Activated T-cell treated with anti-CD3 and anti-CD28 coated beads, Interleukin-2, amount 50 U/mL, for 24 hours (primary cell): ENCODE measurements at places on chromosomes 7 and 10.

GRCh38 chr7:44072364-44073231 is 7.2 kb upstream of the PGAM2 start:
- DNase-seq = peak; percentile 50

GRCh38 chr7:10468908-10469307 is 504.8 kb upstream of the PHF14 start:
- no peak for DNase-seq

GRCh38 chr7:153859239-153859638 is 193.0 kb upstream of the DPP6 start:
- no peak for DNase-seq

DNA sequence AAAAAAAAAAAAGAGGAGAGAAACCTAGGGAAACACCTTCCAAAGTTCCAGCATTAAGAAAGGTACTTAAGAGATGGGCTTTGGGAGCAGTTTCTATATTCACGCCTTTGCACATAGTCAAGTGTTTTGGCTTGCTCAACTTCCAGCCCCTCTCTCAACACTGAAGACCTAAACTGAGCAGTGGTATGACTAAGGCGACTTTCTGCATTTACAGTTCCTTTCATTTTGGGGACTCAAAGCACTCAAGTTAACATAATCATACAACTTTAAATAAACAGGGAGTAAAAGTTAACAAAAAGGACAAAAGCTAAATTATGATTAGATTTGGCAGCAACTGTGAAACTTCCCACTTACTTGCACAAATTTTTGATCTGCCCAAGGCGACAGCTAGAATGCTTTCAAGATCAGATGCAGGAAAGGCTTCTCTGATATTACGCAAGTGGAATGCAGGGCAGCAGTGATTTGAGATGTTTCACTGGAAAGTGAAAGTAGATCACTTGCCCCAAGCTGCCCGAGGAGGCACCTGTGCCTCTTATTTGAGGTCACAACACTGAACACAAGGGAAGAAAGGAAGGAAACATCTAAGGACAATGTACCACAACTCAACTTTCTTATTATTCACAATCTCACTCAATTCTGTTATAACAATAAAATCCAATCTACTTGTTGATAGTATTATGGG is 199.5 kb downstream of the SKAP2 start:
- DNase-seq = no peak

DNA sequence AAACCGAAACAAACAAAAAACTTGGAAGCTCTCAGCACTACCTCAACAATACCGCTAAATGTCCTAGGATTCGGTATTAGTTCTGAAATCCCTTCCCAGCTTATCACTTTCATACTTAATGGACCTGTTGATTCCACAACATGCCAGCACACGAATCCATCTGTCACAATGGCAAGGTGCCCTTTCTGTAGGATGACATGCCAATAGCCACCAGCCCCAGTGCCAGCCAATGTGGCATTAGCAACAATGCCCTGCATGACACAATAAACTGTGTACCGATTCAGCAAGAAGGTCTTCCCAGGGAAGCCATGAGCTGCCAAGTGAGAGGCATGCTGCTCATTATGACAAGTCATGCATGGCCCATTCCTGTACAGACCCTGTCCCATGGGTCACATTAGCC is 35.6 kb upstream of the CHCHD3 start:
- no peak for DNase-seq

GRCh38 chr10:126391192-126391885 is 3.1 kb upstream of the ADAM12 start:
- no peak for DNase-seq

- no peak for DNase-seq
Measured at GRCh38 chr10:11104772-11105675, 87.4 kb downstream of the CELF2 start.

DNA sequence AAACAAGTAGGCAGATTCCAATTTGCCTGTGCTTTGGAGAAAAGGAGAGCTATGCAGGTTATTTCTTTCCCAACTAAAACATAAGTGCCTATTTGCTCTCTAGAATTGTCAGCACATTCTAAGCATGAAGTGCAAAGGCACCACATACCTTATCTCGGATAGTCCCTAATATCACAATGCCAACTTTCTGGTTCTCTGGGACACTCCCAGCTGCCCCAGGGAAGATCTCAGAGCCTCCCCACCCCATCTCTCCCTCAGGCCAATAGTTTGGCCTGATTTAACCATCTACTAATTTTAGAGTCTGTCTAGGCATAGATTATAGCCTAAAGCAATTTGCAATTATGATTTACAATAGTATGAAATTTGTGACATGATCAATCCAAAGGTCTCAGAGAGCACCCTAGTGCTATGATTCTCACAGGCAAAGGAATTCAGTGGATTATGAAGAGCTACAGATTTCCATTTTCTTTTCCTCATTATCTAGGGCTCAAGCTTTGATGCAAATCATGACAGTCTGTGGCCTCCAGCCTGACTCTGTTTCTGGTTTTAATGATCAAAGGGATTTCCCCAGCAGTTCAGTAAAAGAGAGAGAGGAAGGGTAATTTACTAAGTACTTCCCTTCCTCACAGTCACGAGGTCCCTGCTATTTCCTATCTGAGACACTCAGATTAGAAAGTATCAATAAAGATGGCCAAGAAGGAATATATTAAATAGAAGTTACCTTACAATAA is 29.0 kb upstream of the IL6 start:
- DNase-seq = no peak

DNA sequence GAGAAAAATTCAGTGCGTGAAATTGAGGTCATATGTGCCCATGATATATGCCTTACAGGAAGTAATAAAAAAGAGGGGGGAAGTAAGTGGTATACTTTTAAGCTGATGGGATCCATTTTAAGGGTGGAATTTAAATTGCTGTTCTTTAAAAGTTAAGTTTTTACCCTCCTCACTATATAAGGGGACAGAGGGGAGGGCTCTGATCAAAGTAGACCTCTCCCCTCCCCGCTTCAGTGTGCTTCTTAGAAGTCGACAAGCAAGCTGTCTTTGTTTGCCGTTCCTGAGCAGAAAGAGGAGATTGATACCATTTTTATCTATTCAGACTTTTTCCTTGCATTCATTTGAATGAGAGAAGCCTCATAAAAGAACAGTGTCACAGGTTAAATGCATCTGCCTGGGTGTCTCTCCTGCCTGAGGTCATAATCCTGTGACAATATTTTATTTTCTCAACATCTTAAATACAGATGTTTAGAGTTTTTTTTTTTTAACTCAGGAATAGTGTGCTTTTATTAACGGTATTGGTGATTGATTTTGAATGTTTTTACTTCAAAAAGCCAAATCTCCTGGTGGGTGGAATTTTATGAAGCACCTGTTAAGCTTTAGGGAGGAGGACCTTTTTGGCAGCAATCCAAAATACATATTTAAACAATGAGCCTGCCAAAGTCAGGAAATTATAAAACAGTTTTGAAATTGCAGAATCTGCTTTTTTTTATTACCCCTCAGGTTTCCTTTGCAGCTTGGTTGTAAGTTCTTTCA is 141.7 kb downstream of the KAT6B start:
- no peak for DNase-seq

DNA sequence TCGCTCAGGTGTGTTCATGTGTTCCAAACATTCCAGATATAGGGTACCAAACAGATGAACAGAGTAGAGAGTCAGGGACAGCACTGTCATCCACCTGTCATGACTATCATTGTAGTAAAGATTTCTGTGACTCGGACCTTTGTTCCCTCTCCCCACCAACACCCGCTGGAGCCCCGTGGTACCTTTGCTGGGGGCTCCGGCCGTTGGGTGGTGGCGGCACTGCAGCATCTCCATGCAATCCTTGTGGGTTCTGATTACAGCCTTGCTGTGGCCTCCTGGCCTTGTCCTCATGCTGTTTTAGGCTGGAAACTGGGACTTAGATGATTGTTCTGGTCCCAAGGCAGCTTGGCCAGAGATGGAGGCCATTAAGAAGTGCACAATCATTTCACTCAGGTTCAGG is 247.3 kb downstream of the SKAP2 start:
- no peak for DNase-seq

DNA sequence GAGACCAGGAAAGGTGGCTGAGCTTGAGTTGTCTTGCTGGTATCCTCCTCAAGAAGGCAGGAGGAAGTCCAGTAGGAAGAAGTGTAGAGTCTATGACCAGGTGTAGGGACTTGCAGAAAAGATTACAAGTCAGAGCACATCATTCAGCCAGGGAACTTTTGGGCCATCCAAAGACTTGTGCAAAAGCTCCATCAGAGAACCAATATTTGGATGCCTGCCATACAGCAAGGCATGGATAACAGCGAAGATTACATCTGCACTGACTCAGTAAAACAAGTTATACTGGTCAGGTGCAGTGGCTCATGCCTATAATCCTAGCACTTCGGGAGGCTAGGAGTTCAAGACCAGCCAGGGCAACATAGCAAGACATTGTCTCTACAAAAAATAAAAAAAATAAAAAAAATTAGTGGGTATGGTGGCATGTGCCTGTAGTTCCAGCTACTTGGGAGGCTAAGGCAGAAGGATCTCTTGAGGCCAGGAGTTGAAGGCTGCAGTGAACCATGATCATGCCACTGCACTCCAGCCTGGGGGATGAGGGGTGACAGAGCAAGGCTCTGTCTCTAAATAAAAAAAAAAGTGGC is 13.2 kb upstream of the NMT2 start:
- no peak for DNase-seq

GRCh38 chr10:130787243-130787642 is 524.3 kb downstream of the TCERG1L start:
- DNase-seq = no peak

- no peak for DNase-seq
Measured at GRCh38 chr10:30092151-30092790, 32.9 kb upstream of the JCAD start.

- no peak for DNase-seq
Measured at GRCh38 chr7:119175911-119176627, 951.6 kb downstream of the ANKRD7 start.

DNA sequence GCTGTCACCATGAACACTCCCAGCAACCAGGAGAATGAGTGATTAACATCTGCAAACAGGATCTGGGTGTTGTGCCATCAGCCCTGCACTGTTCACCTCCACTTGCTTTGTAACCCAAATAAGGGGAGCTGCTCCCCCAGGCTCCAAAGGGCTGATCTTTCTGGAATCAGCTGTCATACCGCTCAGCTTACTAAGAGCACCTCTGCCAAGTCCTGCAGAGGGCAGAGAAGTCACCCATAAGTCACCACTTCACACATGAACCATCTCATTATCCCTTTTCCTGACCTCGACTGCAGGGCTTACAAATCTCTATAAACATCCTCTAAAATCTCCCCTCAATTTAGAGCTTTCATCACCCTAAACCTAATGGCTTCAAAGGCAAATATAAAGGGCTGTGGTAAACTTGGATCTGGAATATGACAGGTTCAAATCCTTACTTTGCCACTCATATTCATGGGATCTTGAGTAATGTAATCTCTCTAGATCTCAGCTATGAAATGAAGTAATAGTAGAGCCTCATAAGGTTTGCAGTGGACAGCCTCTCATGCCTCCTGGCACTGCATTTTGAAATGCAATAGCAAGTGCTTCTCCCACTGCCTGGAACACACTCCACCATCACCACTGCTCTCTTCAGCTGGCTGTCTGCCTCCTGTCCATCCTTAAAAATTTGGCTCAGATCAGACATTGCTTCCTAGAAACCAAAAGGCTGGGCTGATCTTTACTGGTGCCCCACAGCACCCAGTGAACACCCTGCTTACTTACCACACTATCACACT is 38.8 kb downstream of the ERLIN1 start:
- DNase-seq = no peak

DNA sequence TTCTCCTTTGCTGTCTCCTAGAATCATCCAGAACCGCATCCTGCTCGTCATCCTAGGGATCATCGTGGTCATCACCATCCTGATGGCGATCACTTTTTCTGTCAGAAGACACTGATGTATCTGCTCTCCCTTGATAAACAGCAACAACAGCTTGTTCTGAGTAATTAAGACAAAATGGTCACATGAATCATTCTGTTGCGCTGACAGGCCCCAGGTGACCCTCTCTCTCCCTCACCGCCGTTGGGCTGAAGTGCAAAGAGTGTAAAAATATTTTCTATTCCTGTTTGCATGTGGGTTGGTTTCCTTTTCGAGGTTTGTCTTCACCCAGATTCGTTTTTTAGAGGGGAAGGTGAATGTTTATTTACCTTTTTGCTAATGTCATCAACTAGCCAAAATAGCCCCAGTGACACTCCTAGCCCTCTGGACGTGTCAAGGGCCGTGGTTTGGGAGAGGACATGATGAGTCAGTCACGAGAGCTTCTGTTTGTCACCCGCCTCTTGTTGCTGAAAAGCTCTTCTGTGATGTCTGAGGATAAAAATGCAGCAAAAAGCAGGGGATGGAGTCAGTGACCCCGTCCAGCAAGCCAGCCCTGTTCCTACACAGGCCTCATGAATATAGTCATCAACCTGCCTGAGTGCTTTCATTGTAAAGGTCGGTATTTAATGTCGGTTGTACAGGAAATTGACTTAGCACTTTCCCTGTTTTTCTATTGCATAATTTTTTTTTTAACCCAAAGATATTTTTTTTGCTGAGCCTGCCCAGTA is 134.6 kb upstream of the TCF7L2 start:
- DNase-seq = no peak

DNA sequence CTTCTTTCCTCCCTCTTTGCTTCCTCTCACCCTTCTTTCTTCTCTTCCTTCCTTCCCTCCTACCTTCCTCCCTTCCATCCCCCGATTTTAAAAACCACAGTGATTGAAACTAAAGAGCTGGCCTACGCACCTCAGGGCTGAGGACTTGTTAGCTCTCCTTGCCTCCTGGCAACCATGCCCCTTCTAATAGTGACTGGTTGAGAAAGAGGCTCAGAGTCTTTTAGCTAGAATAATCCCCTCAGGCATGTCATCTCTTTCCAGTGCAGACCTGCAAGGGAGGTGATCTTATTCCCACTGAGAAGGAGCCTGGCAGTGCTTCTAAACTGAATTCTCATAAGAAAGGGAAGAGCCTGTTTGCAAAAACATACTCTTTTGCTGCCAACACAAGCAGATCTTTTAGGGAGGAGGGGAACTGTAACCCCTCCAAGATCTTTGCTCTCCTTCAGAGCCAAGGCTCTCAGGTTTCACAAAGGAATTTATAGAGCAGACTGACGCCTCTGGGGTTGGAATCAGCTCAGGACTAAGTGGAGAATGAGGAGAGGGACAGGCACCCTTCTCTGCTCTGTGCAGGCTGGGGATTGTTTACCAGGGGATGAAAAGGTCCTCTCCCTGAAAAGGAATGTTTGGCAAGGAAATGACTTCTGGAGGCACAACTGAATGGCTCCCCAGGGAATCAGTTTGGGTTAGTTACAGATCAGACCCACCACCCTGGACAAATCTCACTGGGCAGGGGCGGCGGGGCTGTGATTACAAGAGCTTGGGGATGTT is 9.4 kb upstream of the ANKRD1 start:
- no peak for DNase-seq

DNA sequence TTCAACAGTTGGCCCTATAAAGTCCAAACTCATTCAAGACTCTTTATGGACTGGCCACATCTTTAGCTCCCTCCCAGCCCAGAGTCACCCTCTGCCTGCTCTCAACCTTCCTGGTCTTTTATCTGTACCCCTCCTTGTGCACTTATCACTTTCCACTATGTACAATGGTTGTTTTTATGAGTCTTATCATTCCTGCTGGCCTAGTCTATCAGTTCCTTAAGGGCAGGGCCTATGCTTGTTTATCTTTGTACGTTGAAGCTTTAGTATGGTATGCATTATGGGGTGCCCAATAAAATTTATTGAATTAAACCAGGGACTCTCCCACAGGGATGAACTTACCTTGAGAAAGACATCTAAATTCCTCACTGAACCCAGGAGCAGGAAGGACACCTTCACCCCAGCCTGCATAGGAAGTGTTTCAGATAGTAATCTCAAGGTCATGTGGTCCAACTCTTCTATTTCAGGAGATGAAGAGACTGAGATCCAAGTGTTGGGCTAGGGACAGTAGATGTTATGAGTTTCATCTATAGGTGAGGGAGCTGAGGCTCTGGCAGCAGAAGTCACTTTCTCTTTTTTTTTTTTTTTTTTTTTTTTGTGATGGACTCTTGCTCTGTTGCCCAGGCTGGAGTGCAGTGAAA is 13.3 kb upstream of the PDCD4 start:
- DNase-seq = no peak
